ENCODE measurements at places on chromosomes 5 and 9.

GRCh38 chr9:97711223-97711626, 14.1 kb upstream of the XPA start:
- DNase-seq, result no peak

GRCh38 chr9:101270302-101270701, 114.5 kb downstream of the BAAT start:
- DNase-seq, result no peak

DNA sequence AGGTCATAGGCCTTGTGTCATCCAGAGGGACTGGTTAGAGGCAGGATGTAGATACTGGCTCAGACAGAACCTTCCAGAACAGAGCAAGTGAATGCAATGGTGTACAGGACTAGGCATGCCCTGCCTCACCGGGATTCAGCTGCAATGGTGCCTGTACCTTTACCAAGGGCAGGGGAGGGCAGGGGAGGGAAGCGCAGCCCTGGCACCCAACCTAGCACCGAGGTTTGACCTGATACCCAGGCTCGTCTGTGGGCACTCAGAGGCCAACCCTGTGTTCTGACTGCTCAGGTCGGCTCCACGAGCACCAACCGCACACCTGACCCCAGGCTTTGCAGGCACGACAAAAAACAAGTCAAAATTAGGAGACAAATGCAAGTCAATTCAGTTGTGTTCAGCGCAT, 47.3 kb upstream of the GFPT2 start:
- DNase-seq, result no peak

- no peak for DNase-seq
Observed at GRCh38 chr9:36813154-36813553, 220.9 kb downstream of the PAX5 start.

GRCh38 chr9:86494644-86495111, 140.5 kb upstream of the TUT7 start:
- DNase-seq, result no peak

GRCh38 chr5:171445644-171446516, 26.4 kb downstream of the FGF18 start:
- no peak for DNase-seq

DNA sequence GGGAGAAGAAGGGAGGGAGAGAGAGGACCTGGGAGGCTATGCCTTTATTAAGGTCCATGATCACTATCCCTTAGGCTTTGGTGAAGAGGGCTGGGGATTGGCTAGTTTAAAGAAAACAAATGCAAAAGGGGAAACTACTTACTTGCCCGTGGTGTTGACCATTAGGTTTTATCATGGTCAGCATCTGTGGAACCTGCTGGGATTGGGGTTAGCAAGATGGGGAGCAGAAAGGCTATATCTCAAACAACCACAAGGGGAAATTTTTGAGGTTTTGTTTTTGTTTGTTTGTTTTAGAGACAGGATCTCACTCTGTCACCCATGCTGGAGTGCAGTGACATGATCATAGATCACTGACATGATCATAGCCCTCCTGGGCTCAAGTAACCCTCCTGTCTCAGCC, 9.0 kb upstream of the RAD23B start:
- no peak for DNase-seq

DNA sequence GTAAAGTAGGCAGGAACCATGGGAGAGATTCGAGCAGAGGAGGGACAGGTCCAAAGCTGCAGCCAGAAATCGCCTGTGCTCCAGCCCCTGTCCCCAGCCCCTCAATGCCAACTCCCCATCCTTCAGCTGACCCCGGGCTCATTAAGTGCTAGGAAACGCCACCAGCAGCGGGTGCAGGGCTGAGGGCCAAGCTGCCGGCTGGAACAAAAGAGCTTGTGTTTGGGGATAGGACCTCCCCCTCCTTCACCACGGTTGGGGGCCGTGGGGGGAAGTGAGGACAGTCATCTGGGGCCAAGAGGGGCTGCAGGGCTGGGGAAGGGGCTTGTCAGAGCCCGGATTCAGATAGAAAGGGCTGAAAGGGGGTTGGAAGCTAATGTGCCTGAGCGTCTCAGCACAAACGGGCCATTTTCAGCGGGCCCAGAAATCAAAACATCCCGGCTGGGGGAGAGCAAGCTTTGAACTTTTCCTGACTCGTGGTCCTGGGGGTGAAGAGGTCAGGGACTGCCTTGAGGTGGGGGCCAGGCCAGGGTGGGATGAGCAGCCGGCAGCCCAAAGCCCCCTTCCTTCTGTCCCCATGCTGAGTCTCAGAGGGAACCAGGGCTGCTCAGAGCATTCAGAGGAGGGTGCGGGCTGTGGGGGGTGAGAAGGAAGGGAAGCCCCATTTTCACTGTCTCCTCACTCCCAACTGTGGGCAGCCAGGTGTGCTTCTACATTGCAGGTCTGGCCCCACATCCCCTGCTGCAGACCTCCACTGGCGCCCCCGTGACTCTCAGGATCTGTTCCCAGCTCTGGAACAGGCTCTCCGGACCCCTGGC, 69.4 kb upstream of the DAB2IP start:
- no peak for DNase-seq

DNA sequence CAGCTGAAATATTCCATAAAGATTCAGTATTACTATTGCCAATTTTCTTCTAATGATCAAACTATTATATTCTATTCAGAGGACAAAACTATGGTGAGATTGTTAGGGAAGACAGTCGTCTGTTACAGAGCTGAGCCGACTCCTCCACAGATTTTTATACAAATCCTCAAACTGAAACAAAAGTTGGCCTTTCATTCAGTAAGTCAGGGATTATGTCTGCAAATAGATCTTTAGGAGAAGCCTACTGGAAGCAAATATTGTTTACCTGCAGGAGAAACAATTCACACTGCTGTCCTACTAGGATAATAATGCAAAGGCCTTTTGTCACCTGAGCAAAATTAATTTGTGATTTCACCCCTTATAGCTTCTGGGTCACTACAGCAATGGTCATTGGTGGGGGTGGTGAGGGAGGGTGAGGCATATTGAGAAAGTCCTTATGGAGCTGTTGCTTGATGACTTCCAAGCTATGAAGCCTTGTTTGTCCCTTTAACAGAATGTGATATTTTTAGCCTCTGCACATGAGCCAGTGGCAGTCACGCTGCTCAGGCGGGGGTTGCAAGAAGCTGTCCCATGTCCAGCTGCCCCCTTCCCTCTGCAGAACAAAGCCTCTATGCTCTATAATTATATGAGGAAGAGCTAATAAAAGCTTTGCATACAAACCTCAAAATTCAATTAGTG, 200.5 kb upstream of the KLF9 start:
- DNase-seq, result no peak

DNA sequence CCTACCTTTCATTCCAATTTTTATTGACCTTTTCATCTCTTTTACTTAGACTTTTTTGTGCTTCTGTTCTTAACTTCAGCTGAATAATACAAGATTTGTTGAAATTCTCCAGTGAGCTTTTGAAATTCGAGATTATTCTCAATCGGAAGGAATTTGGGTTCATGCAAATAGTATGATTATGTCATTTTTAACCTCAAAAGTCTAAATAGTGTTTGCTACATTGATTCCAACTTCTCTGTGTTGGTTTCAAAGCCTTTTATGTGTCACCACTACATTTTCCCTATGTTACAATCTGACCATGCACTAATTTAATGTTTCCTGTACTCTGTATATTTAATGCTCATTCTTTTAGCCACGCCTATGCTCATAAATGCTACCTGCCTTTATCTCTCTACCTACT, 44.1 kb downstream of the VPS13A start:
- DNase-seq, result no peak

DNA sequence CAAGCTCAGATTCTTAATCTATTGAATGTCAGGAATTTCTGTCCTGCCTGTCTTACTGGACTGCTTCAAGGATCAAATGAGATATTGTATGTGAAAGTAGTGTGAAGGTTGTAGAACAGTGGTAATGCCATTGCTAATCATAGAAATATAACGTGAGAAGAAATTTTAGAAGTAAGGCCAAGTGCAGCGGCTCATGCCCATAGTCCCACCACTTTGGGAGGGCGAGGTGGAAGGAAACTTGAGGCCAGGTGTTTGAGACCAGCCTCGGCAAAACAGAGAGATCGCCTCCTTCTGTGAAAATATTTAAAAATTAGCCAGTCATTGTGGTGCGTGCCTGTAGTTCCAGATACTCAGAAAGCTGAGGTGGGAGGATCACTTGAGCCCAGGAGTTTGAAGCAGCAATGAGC, 5.1 kb upstream of the HSPA5 start:
- no peak for DNase-seq

- no peak for DNase-seq
Observed at GRCh38 chr9:98635374-98635773, 73.4 kb downstream of the GABBR2 start.

DNA sequence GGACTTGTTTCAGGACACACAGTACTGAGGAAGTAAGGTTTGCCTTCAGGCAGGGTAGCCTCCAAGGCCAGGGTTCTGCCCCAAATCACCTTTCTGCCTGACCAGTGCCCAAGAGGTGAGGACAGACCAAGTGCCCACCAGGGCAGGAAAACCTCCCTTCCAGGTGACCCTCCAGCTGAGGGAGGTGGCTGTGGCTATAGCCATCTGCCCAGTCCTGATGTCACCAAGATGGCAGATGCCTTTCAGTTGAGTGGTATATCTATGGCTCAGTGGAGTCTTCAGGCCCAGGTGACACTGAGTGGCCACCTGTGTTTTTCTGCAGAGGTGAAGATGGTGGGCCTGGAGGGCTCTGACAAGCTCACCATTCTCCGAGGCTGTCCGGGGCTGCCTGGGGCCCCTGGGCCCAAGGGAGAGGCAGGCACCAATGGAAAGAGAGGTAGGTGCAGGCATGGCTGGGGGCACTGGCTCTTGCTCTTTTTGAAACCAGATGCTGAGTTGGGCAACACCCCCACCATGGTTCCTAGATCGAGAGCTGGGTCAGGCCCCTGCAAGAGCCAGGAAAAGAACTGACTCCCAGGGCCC, 1.7 kb downstream of the FCN2 start:
- DNase-seq, result no peak

DNA sequence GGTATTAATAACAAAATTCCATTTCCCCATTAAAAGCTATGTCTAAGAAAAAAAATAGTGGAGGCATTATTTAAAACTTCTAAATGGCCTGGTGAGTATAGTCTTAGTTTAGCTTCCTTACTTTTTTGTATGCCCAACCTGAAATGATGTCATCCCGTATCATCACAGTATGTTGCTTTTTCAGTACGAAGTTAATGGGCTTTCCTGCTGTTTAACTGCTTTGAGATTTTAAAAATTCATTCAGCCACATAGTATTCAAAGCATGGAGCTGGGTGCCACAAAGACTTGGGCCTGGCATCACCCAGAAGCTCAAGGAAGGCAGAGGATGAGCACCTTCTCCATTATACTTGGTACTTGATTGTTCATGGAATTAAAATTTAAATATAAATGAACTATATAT, 7.4 kb downstream of the F2RL2 start:
- DNase-seq, result no peak

GRCh38 chr5:122182491-122182921, 53.2 kb downstream of the ZNF474 start:
- no peak for DNase-seq

GRCh38 chr9:91833878-91834255, 116.2 kb downstream of the ROR2 start:
- DNase-seq, result no peak

- DNase-seq, result no peak
Observed at GRCh38 chr5:107968998-107969397, 298.3 kb upstream of the EFNA5 start.

- no peak for DNase-seq
Observed at GRCh38 chr5:12870872-12871539, 966.8 kb upstream of the CTNND2 start.

- DNase-seq, result peak; percentile 45
Observed at GRCh38 chr5:149959406-149960236, 937 bp upstream of the SLC26A2 start.
